ENCODE measurements at places on chromosomes 7 and 10.

DNA sequence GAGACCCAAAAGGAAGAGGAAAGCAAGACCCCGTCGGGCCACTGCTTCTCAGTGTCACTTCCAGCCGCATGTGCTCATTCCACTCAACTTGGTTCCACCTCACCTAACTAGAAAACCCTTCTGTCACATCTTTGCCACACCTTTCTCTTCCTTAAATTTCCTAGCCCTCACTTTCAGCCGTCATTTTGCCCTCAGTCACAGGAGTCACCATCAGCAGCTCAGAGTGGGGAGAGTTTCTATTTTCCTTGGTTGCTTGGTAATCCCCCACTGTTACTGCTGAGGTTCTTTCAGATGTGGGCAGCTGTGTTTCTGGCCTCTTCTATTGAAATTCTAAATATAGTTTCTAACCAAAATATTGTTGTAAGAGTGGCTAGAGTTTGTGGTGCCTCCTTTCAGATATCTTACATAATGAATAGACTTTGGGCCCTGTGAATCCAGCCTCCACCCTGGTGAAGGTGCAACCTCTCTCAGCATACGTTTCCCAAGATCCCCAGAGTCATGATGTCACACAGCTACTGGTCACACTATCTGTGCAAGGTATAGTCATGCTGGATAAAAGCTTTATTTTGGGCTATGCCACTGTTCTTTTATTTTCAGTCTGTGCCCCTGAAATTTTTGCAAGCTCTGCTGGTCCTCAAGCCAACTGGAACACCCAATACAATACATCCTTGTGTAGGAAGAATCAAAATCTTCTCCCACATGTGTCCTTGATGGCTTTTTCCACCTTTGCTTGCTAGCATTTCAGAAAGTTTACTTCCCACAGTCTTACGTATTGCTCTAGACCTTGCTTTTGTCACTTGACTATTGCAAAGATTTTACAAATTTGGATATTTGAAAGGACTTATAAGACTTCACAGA lies 9.2 kb downstream of the AGBL3 start:
- no peak for DNase-seq

DNA sequence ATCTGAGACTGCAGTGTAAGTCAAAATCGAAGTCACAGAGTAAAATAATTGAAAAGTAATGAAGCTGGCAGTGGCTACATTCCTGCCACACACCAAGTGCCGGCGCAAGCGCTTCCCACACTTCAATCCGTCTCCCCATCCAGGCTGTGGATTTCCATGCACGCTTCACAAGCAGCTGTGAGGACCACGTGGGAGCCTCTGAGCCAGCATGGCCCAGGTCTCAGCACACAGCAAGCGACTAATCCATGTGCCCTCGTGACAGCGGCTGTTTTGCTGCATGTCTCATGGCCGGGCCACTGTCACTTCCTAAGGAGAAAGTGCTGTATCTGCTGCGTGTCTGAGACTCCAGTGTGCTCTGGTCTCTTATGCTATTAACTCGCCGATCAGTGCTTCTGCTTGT lies 566.9 kb downstream of the DNAJB6 start:
- DNase-seq: no peak

DNA sequence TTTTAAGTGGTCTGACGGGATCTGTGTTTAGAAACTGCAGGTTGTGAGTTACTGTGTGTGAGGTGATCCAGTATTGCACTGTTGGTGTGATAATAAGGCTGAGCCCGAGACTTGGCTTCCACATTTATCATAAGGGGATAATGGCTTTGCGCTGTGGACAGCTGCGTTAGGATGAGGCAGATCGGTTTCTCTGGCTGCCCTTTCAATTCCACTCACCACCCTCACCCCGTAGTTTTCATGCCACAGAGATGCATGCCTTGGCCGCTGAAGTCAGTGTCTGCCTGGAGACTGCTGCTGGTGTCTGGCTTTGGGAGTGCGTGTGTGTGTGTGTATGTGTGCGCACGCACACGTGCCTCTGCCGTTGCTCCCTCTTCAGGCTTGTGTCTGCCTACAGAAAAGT lies 273.0 kb downstream of the CCDC3 start:
- DNase-seq: no peak

DNA sequence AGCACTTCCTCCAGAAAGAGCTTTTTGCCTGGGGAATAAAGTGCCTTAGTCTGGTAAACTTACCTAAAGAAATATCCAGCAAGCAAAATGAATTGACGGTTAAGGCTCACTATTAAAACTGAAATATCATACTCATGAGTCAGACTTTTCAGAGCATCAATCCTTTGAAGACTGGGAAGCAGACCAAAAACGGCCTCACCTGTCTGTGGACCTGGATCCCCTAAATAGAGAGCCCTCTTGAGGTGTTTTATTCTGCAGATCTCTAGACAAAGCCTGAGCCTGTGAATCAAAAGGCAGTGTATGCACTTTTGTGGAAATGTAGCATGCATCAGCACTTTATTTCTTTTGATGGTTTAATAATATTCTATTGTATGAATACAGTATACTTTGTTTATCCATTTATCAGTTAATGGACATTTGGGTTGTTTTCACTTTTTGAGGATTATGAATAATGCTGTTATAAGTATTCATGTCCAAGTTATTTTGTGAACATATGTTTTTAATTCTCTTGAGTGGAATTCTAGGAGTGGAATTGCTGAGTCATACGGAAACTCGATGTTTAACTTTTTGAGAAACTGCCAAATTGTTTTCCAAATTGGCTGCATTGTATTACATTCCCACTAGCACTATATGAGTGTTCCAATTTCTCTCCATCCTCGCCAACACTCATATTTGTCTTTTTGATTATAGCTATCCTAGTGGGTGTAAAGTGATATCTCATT lies 449.0 kb upstream of the IGFBP3 start:
- DNase-seq: no peak

DNA sequence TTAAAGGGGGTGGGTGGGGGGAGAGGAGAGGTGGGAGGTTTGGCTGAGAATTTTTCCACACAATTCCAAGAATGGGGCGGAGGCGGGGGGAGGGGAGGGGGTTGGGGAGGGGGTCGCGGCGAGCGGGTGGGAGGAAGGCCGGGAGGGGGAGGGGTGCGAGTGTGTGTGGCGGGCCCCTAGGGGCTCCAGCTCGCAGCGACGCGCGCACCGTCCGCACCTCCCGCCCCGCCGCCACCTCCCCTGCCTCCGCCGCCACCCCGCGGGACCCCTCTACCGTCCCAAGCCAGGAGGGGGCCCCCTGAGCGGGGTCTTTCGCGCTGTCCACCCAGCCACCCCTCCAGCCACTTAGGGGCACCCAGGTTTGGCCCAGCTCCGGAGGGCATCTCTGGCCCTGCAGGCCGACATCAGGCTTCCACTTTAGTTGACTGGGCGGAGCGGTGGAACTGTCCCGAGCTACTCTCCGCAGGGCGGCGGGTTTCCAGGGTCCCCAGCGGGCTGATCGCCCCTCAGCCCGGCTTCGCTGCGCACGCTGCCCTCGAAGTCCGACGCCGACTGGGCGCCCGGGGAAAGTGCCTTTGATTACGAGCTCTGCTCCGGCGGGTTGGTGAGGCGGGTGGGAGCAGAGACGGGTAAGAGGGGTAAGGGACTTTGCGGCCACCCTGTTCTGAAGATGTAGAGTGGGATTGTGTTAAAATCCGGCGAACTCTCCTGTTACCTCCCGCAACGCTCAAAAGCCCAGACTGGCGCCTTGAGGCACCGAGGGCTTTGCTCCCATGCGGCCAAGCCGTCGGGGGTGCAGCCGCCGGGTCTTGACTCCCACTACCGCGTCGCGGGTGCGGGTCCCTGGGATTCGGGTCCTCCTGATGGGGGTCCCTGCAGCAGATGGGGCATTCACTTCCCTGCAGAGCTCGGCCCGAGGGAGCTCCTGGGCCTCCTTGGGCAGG lies 1.8 kb upstream of the VAX1 start:
- no peak for DNase-seq

- no peak for DNase-seq
Measured at GRCh38 chr7:84722086-84722485, 464.8 kb downstream of the SEMA3D start.

Data from HAP-1 (cell line).